ENCODE measurements at places on chromosomes 1 and 21.

DNA sequence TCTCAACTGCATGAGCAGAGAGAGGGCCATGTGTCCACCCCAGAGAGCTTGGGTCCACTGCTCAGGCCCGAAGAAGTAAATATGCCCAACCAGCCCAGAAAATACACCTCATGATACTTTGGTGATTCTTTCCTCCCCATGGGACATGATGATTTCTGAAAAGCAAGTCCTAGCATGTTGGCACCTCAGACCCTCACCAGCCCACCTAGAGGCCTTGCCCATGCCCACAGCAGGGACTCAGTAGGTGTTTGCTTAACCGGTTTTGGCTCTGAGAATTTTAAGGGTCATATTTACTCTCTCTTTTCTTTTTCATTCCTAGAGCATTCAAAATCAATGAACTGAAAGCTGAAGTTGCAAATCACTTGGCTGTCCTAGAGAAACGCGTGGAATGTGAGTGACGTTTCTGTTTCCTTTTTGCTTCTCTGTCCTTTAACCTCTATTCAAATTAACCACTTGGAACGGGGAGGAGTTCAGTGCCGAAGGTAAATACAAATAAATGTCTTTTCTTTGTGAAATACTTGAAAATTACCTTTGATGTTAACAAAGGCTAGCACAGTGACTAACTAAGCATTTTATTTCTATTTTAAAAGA, 79.7 kb downstream of the PDE9A start:
- no peak for DNase-seq

DNA sequence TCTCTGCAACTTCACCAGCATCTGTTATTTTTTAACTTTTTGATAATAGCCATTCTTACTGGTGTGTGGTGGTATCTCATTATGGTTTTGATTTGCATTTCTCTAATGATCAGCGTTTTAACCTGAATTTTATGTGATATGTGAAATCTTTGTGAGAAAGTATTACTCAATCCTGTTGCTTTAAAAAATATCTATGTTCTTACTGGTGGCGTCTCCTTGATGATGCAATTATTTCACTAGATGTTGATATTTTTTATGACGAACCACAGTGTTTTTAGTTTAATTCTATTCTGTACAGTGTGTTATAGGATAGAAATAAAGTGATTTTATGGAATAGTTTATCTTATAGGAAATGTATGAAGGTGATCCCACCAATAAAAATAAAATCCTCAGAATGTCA, 54.7 kb upstream of the GPR88 start:
- DNase-seq, result no peak

GRCh38 chr1:36070349-36070748, 13.5 kb upstream of the TEKT2 start:
- no peak for DNase-seq

GRCh38 chr1:56590520-56591011, 11.2 kb upstream of the PLPP3 start:
- no peak for DNase-seq

- no peak for DNase-seq
Observed at GRCh38 chr1:223189903-223190724, 47.1 kb upstream of the TLR5 start.

GRCh38 chr1:70866542-70867264, 180.9 kb downstream of the PTGER3 start:
- DNase-seq, result no peak

DNA sequence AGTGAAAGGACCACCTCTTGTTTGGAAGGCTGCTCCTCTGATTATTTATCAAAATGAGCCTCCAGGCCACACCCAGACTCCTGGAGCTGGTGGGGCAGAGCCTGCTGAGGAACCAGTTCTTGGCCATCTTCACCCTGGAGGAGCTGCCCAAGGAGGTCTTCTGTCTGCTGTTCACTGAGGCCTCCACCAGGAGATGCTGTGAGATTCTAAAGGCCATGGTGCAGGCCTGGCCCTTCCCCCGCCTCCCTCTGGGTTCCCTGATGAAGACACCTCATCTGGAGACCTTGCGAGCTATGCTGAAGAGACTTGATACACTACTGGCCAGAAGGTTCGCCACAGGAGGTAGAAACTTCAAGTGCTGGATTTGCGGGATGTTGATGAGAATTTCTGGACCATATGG, 61.7 kb upstream of the GJA8 start:
- no peak for DNase-seq

DNA sequence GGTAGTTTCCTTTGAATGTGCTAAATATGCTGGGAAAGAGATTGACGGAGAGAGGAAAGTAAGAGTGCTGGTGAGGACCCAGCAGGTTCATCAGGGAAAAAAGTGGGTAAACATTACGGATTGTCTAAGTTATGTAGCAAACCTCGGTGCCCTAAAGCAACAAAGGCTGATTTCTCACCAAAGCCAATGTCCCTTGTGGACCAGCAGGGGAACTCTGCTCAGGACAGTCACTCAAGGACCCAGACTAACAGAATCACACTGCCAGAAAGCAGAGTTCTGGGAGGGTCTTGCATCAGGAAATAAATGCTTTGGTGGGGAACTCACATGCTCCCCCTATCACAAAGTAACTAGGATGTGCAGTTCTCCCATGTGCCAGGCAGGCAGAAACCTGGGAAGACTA, 1.7 kb upstream of the IKBKE start:
- no peak for DNase-seq

DNA sequence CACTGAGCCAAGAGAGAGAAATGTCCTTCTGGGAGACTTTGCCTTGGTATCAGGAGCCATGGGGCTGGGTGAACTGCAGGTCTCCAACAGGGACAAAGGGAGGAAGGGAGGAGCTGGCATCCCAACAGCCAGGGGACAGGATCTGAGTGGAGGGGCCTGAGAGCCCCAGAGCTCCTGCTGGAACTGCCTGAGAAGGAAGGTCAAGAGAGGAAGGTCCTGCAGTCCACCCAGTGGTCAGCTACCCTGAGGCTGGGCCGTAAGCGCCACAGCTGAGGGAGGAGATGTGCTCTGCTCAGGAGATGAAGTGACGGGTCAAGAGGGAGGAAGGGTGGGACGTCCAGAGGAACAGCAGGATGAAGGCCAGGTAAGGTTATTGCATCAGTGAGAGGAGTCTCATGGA, 7.5 kb upstream of the CLEC20A start:
- no peak for DNase-seq

GRCh38 chr1:234654002-234654733, 44.2 kb upstream of the IRF2BP2 start:
- no peak for DNase-seq

DNA sequence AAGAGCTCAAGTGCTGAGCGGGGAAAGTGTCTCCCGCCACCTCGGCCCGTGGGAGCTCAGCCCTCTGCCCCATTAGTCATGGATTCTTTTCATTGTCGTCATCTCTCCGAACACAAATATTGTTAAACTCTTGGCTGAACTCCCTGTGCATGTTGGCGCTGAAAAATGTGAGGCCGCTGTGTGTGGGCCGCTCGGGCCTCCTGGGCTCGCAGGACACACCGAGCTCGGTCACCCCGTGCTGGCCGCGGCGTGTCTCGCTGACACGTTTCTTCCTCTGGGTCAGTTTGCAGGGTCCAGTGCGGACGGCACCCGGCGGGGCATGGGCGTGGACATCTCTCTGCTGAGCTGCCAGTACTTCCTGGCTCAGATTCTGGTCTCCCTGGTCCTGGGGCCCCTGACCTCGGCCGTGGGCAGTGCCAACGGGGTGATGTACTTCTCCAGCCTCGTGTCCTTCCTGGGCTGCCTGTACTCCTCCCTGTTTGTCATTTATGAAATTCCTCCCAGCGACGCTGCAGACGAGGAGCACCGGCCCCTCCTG, 25.6 kb downstream of the SLC45A1 start:
- peak; percentile 80 for DNase-seq

GRCh38 chr21:17195976-17196375, 316.9 kb upstream of the CXADR start:
- no peak for DNase-seq

DNA sequence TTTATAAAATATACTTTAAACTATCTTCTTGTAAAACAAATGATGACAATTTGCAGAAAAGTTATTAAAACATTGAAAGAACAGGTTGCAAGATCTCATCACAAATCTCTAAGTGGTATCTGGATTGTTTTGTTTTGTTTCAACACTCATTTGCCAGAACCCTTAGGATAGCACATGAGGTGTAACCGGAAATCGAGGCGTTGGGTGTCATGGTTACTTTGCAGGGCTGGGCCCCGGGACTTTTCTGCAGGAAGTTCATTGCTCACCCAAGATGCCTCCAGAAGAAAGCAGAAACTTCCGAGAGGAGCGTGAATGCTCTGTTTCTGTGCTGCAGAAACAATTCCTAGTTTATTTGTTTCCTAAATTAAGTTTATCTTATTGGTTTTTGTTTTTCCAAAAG, 2.5 kb downstream of the DISC1 start:
- DNase-seq, result no peak

GRCh38 chr1:190175320-190175719, 302.3 kb downstream of the BRINP3 start:
- DNase-seq, result no peak

- DNase-seq, result no peak
Observed at GRCh38 chr1:29635501-29636263, 399.4 kb downstream of the PTPRU start.

- no peak for DNase-seq
Observed at GRCh38 chr1:56516539-56517252, 62.7 kb downstream of the PLPP3 start.

- no peak for DNase-seq
Observed at GRCh38 chr1:241443561-241443960, 76.0 kb downstream of the FH start.

DNA sequence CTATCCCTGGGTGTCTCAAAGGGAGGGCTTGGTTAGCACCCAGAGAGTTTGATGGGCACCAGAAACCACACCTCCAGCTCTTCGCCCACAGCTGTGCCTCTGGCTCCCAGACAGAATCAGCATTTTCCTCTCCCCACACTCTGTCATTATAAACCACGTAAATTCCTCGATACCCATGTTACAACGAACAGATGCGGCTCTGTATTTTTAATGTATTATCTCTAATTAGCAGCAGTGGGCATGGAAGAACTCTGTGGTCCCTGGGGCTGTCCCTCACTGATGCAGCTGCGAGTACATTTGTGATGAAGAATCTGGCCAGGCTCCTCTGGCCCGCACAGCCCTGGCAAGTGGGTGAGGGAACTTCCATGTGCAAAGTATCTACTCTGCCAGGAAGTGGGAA, 10.8 kb downstream of the HMGB4 start:
- no peak for DNase-seq

DNA sequence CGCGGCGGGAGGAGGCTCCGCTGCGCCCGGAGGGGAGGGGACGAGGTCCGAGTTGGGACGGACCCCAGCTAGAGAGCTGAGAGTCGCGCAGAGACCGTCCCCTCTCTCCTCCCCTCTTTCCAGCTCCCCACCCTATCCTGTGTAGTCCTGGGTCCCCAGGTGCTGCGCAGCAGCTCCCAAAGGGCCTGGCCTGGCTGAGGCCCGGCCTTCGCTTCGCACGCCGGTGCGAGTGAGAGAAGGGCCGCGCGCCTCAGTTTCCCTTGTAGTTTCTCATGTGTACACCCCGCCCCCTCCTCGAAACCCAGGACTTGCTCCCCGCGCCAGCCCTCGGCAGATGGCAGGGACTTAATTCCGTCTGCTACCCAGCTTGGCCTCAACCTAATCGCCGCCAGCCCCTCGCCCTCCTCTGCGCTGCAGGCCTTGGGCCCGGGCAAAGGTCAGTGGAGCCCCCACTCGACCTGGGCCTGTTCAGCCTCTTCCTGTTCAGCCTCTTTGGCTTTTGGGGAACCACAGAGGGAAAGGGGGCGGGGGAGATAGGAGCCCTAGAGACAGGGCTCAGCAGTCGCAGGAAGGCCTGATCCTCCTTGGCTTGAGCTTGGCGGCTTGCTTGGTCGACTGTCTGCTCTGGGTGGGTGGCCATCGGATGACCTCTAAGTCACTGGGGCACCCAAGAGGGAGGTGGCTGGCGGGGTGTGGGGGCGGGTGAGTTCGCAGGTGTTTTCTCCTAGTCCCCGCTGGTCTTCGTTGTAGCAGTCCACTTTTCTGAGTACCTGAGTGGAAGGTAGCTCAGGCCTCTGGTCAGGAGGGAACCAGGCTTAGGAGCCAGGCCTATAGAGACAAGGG, 1.0 kb downstream of the ZNF687 start:
- DNase-seq, result no peak

DNA sequence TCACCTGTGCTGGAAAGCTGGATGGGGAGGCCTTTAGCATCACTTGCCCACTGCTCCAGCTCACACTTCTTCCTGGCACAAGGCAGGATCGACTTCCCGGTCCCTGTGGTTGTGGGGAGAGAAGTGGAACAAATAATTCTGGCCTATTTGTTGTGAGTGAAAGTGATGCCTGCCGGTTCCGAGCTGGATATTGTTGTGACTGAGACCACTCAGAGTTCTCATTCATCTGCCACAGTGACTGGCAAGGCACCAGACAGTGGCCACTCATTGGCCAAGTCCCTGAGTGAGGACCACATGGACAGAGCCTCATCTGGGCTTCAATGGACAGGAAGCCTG, 191.9 kb downstream of the PTPRU start:
- DNase-seq, result no peak

DNA sequence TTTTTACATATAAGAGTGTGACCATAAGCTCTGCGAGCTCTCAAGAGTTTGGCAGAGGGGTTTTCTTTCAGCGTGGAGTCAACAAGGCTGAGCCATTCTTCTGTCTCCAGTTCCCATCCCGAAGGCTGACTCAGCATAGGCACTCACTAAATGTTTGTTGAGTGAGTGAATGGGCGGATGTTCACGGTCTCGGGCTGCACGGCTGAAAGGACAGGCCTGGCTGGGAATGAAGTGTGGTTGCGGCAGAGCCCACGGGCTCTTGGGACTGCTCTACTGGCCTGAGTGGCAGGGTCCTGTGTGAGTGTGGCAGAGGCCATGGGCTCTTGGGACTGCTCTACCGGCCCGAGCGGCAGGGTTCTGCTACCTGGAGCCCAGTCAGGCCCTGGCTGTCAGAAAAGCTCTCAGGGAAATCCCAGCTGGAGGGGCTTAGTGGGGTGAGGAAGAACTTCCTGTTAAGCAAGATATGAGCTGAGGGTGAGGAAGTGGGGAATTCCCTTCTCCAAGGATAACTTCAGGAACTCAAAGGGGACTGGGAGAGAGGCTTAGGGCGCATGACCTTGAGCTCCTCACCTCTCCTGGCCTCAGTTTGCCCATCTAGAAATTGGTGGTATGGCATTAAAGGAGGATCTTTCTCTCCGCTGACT, 56.6 kb upstream of the C1orf174 start:
- DNase-seq, result no peak

DNA sequence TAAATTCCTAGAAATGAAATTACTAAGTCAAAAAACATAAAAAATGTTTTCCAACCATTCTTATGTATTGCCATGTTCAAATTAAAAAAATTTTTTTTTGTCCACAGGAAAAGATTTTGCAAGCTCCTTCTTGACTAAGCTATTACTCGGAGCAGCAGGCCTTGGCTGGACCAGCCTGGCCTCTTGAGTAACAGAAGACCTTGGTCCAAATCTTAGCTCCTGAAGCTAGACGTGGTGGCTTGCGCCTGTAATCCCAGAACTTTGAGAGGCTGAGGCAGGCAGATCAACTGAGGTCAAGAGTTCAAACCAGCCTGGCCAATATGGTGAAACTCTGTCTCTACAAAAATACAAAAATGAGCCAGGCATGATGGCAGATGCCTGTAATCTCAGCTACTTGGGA, 77.6 kb downstream of the CLSTN1 start:
- no peak for DNase-seq
